Adipose tissue (tissue), 3 donors: ENCODE measurements at places on chromosomes 5 and 9. TPM values are rescaled to one million over a fixed set of nuclear protein-coding genes. Genes with fewer than 3 reads are reported as not detected.

GPRIN1 gene
- 0.34 TPM for polyA plus RNA-seq

GARIN3 gene
- polyA plus RNA-seq = not detected

MYMK gene
- polyA plus RNA-seq = not detected

TMEM174 gene
- not detected for polyA plus RNA-seq

CERT1 gene
- 19.0 TPM for polyA plus RNA-seq

POC5 gene
- polyA plus RNA-seq = 3.7 TPM

ADAMTSL1 gene
- polyA plus RNA-seq = 5.1 TPM

TAF9 gene
- 65.1 TPM for polyA plus RNA-seq

NRG2 gene
- 4.8 TPM for polyA plus RNA-seq

FOXD4L3 gene
- polyA plus RNA-seq = not detected

ACTBL2 gene
- 0.01 TPM for polyA plus RNA-seq

IFNB1 gene
- polyA plus RNA-seq = not detected

IL9 gene
- polyA plus RNA-seq = not detected

RASEF gene
- 11.5 TPM for polyA plus RNA-seq

PPP3R2 gene
- not detected for polyA plus RNA-seq

GCNT4 gene
- 0.34 TPM for polyA plus RNA-seq

CEP120 gene
- 10.0 TPM for polyA plus RNA-seq

GABRG2 gene
- polyA plus RNA-seq = not detected

SHC3 gene
- 0.24 TPM for polyA plus RNA-seq

C7 gene
- 154 TPM for polyA plus RNA-seq
